GM13977 (cell line): ENCODE measurements at places on chromosomes 2 and 18.

DNA sequence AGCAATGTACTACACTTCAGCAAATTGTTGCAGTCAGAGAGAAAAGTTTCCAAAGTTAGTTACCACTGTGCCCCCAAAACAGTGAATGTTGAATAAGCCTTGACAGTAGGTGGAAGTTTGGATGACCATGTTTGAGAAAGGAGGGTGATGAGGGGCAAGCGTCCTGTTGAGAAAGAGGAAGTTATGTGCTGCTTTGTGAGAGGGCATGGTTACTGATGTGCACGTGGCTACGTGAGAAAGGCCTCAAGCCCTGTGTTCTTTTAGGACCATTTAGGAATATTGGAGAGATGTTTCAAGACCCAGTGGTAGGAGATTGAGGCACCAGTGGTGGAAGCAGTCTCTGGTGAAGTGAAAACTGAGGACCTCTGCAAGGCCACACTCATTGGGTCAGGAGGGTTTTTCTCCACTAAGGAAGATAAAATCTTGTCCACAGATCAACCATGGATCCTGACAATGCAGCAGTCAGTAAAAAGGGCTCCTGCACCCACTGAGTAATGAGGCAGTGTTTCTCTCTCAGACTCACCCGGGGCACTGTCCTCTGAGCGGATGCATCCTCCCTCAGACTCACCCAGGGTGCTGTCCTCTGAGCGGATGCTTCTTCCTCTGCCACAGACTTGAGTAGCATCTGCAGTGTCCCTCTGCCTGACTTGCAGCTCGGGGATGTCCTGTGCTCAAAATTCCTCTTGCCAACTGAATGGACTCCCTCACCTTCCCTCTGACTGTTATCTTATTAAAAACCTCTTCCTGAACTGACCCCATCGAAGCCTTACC lies 34.7 kb upstream of the ACTR3 start:
- DNase-seq: no peak

GRCh38 chr2:211503856-211504255 lies 947.5 kb downstream of the CPS1 start:
- DNase-seq: no peak

- no peak for DNase-seq
Measured at GRCh38 chr2:239269916-239270315, 130.9 kb downstream of the HDAC4 start.

- no peak for DNase-seq
Measured at GRCh38 chr2:214587442-214587841, 176.6 kb downstream of the VWC2L start.

GRCh38 chr2:127255146-127255545 lies 35.0 kb upstream of the CYP27C1 start:
- no peak for DNase-seq

DNA sequence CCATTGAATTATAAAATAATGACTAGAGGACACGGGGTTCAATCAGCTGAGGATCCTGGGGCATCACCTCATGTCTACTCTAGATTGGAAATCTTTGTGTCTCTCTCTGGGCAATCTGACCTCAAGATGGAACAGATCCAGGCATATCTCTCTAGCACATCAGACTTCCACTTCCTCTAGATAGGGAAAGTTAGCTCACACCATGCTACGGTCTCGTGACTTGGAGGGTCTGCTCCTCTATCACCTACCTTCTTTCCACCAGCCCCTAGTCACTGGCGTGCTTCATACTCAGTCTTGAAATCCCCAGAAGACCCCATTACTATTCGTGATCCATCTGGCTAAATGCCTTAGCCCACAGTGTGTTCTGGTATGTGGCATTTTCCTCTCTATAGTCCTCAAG lies 148.8 kb downstream of the ANKRD44 start:
- DNase-seq: no peak

DNA sequence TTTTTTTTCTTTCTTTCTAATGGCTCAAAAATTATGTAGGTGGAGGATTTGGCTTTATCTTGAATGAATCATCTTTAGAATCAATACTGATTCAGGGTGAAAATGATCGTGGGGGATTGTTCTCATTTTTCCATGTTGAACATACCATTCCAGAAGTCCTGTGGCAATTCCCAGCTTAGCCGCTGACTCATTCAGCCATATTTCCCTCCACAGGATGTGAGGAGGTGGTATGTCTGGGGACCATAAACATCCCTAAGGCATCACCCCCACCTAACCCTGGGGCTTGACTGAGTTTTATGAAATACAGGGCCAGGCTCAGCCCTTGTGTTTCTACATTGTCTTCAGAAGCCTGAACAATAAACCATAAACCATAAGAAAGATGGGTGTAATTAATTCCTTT lies 92.7 kb upstream of the FN1 start:
- no peak for DNase-seq

GRCh38 chr18:39178166-39178565 lies 1612.6 kb upstream of the CELF4 start:
- DNase-seq: no peak

DNA sequence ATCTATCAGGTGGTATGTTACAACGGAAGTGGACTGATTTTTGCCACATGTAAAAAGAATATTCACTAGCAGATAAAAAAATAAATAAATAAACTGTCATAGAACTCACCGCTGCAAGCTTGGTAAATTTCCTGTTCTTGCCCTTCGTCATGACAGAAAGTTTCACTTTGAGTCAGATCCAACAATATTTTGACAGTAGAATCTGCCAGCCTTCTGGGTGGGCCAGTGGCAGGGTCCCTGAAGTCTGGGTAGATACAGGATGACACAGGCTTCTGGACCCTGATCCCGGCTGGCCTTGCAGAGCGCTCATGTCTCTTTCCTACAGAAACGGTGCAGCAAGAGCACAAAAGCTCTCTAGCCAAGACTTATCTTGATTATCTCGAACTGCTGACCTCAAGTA lies 97.8 kb upstream of the PMAIP1 start:
- DNase-seq: no peak

GRCh38 chr2:28810384-28811285 lies at the start of gene SPDYA:
TSS of gene SPDYA (plus strand) at chr2:28810834. CDS start at chr2:28816015, 5,181 bp downstream.
- peak; percentile 88 for DNase-seq

DNA sequence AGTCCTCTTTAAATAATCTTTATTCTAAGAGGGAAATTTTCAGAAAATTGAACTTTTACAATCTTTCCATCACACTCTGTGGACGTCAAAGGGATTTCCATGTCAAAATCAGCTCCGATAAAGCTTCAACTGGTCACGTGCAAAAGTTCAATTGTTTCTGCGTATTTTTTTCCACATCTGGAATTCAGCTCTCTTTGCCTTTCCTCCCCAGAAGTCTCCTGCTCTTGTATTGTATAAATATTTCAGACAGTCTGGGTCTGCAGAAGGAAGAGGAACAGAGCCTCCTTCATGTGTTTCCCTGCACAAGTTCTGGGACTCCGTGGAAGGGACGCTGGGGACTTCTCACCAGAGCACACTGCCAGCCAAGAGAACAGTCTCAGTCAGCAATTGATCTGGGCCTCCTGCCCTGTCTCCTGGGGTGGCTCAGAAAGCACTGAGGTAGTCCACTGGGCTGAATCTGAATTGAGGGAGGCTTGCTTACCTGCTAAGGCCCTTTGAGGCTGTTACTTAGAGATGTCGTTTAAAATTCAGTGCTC lies 251.5 kb downstream of the TFCP2L1 start:
- no peak for DNase-seq

DNA sequence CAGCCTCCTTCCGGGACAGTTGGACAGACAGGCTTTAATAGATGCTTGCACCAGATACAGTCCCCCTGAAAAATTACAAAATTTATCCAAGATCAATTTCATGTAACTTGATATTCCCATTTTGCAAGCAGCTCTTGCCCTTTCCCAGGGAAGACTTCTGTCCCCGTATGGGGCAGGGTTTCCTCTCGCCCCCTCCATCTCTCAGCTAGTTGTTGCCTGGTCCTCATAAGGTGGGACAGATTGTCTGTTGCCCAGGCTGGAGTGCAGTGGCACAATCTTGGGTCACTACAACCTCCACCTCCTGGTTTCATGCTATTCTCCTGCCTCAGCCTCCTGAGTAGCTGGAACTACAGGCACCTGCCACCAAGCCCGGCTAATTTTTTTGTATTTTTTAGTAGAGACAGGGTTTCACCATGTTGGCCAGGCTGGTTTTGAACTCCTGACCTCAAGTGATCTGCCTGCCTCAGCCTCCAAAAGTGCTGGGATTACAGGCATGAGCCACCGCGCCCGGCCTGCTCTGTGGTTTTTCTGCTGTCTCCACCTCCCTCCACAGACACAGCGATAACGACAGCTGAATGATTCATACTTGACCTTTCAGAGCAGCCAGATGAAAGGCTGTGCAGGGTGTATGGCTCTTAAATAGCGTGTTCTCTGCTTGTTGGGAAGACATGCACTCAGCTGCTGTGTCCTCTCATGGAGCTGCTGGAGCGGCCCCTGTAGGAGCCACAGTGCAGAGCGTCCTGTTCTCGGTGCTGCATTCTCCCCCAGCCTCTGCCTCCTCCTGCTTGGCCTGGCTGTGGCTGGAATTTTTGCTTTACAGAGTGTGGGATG lies 61.4 kb downstream of the TTC39C start:
- DNase-seq: peak; percentile 53

DNA sequence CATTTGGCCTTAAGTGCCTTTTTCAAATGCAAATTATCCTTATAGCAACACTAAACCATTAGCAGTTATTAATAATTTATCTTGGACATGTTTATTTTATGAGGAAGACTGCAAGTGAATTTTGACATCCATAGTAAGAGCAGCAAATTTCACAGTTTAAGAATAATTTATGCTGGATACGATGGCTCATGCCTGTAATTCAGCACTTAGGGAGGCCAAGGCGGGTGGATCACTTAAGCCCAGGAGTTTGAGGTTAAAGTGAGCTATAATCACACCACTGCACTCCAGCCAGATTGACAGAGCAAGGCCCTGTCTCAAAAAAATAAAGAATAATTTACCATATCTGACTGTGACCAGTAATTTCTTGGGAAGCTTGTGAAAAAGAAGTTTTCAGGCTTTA lies 286.2 kb downstream of the TMX3 start:
- no peak for DNase-seq

DNA sequence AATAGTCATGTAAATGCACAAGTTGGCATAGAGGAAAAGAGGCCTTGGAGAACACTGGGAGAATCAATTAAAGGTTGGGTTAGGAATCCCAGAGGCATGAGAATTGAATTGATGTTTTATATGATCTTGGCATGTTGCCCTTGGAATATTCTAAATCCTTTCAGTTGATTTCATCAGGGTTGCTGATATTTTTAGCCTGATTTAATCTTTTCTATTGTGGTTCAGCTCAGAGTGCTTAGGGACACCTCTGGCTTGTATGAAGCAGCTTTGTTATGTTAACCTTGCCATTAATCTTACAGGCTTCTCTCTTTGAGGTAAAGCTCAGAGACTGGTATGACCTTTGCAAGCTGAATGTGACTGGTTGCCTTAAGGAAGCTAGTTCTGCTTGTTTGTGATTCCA lies 64.4 kb upstream of the LYPD6B start:
- no peak for DNase-seq

DNA sequence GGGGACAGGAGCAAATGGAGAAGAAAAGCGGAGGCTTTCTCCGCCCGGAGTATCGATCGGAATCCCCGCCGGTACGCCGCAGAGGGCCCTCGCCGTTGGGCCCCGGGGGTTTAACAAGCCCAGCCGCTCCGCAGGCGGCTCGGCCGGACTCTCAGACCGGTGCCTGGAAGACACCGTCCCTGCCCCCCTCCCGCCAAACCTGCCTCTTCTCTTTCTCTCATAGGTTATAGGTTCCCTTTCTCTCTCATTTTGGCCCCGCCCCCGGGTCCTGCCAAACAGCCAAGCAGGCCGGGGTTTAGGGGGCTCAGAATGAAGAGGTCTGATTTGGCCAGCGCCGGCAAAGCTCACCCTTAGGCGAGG lies 4.4 kb downstream of the ONECUT2 start:
- peak; percentile 37 for DNase-seq

DNA sequence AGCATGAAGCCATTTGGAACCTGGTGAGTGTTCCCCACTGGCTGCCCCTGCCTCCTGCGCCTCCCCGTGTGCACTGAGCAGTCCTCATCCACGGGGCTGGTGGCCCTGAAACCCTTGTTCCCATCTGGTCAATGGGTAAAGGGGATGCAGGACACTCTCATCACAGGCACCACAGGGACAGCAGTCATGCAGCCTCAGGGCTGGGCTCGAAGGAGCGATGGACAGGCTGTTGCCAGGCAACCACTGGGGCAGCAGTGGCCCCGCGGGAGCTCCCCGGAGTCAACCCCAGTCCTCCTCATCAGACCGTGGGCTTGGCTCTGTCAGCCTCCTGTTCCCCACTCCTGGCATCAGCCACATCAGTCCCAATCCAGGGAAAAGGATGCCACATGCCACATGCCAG lies 509.5 kb downstream of the EIPR1 start:
- DNase-seq: no peak

- no peak for DNase-seq
Measured at GRCh38 chr18:58532298-58532697, 96.6 kb downstream of the ALPK2 start.

DNA sequence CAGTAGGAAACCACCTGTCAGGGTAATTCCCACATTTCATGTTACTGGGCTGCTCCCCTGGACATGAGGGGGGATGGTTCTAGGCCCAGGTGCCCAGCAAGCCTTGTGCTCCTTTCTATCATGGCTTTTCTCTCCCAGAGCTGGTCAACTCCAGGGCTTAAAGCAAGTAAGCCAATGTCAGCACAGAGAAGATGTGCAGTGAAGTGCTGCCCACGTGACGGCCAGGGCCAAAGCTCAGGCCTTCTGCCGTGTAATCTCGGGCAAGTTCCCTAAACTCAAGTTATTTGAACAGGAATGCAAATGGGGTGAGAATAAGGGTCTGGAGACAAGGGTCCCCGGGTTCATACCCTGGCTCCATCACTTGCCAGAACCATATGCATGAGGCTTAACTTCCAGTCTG lies 16.5 kb downstream of the SFXN5 start:
- no peak for DNase-seq

GRCh38 chr18:45783097-45784075 lies 42.1 kb upstream of the SIGLEC15 start:
- no peak for DNase-seq

DNA sequence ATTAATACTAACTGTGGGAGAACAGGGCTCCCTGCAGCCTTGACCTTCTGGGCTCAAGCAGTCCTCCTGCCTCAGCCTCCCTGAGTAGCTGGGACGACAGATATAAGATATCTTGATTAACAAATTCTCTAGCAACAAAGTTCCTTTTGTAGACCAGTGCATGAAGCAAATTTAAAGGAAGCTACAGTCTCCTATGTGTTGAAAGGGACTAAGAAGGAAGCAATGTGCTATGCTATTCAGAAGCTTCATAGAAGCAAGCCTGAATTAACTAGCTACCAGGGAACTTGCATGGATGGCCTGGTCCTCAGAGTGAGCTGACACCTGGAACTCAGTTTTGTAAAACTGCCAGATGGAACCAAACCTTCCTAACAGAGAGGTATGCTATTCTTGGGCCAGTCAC lies 33.2 kb downstream of the RAPH1 start:
- DNase-seq: no peak

DNA sequence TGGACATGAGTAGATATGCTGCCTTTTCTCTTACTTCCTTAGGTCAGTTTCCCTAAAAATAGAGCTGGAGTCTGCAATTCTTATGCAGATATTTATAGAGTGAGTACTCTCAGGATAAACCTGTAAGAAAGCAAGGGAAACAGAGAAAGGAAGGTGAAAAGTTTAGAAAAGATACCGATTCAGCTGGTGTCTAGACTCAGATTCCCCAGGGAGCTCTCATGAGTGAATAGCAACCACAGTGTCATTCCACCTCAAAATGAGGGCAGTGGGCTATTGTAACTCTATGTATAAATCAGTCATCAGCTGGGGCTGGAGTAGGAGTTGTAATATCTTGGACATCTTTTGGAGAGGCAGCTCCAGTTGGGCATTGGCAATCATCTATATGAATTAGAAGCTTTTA lies 1485.1 kb upstream of the TMEFF2 start:
- no peak for DNase-seq
